ENCODE measurements at places on chromosomes 12 and 14.

DNA sequence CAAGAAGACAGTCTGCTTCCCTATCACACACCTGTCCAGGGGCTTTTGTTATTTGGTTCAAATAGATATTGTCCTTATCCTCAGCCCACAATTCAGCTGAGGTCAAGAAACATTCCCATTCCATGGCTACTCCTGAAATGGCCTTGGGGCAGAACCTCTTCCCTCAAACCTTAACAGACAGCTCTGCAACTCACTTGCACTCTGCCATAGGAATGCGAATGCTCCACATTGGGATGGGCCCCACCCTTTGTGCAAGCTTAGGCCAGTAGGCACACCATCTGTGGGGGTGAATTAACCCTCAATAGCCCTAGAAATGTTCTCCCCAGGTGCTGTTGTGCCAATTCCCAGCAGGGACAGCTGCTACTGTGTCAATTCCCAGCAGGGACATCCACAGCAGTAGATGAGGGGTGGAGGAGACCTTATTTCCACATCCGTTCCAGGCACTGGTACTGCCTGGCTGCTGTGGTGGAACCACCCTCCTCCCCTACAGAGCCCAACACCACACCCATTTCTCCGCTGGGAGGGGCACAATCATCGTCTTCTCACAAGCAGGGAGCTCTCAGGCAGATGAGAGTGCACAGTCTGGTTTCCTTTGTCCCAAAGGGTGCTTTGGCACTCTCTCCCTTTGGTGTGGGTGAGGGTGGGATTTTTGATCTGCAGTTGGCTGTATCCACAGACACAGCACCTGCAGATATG, 42.3 kb upstream of the GLIPR1 start:
- no peak for DNase-seq

DNA sequence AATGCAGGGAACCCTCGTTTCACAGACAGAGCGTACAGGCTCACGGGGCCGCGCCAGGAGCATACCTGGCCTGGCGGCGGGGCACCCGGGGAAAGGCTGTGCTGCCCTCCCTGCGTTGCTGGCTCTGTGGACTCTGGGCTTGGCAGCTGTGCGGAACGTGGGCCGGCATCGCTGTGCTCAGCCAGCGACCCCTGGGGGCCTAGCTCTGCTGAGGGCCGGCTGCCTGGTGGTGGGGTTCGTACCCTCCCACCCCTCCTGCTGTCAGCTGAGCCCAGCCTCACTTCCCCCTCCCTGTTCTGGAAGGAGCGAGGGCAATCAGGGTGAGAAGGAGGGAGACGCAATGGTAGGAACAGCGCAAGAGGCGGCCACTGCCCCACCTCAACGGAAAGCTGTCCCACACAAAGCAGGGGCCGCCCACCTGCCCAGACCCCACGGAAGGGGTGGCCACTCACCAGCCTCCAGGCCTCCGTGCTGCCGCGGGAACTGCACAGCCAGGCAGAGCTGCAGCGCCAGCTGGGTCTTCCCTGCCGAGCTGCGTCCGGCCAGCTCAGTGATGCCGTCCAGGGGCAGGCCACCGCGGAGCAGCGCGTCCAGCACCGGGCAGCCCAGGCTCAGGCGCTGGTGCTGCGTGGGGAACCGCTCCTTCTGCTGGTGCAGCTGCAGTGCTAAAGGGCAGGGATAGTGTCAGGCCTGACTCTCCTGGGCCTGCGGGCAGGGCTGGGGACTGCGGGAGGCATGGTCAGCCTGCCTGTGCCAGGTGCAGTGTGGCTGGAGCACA, 8.5 kb downstream of the XRCC3 start:
- DNase-seq, result no peak

GRCh38 chr12:62192903-62193250, 67.3 kb upstream of the USP15 start:
- no peak for DNase-seq

- no peak for DNase-seq
Measured at GRCh38 chr14:51684760-51685159, 33.0 kb downstream of the FRMD6 start.

GRCh38 chr14:79552778-79553177, 658.5 kb downstream of the DIO2 start:
- no peak for DNase-seq

DNA sequence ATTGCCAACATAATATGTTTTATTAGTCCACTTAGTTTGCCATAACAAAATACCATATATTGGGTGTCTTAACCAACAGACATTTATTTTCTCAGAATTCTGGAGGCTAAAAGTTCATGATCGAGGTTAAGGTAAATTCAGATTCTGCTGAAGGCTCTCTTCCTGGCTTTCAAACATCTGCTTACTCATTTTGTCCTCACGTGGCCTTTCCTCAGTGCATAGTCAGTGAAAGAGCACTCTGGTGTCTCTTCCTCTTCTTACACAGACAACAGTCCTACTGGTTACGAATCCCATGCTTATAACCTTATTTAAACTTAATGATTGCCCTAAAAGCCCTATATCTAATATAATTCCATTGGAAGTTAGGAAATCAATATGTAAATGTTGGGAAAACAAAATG, 479.7 kb downstream of the FSCB start:
- no peak for DNase-seq

DNA sequence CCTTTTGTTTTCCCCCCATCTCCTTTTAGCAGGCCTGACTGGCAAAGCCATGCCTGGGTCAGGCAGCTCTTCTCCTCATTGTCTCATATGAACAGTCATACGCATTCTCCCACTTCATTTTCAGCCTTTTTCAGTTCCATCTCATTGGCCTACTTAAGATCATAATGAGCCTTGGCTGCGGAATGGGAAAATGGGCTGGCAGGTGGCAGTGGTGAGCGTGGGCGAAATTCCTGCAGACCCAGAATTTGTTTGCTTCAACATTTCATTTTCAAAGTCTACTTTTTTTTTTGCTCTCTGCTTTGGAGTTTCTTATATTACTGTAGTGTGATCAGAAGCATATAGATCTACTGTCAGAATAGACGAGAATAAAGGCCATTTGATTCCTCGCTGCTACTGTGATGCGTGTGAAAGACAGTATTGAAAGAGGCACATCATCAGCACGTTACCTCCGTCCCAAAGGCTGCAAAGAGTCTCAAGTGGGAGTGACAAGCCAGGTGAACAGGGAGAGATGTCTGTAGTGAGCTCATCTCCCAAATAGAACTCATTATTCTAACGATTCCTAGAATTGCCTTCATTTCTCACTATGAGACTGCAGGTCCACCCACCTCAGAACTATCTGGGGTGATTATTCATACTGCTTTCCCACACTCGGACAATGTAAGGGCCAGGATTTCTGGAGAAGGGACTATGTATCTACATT, 73.7 kb downstream of the TBK1 start:
- DNase-seq, result no peak

GRCh38 chr14:89032086-89032649, 207.7 kb downstream of the TTC8 start:
- DNase-seq, result no peak

DNA sequence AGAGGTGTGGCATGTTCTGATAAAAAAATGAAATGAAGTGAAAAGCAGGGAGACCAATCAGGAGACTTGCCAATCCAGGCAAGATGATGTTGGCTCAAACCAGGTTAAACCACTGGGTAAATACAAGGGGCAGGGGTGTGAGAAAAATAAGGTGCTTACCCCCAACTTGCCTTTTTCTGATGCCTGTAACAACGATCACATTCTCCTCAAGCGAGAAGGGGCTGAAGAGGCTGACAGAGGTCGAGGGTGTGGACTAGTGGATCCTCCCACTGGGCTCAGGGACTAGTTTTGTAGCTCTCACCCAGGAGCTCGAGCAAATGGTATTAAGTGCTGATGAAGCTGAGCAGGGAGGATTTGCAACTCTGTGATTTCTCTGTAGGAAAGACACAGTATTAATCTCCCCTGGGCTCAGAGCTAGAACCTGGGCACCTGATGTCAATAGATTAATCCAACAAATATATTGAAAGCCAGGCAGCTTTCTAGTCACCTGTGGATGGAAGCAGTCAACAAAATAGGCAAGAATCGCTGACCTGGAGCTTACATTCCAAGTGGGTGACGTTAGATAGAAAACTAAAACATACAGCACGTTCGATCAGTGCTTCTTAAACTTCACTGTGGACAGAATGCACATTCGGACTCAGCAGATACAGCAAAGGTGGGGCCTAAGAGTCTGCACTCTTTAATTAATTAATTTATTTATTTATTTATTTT, 15.2 kb upstream of the EAPP start:
- DNase-seq, result peak; percentile 55

GRCh38 chr12:67647799-67648520, 585 bp upstream of the DYRK2 start:
- no peak for DNase-seq

- no peak for DNase-seq
Measured at GRCh38 chr12:3533703-3534386, 42.8 kb downstream of the PRMT8 start.

- DNase-seq, result no peak
Measured at GRCh38 chr12:67531051-67531450, 117.5 kb upstream of the DYRK2 start.

- DNase-seq, result no peak
Measured at GRCh38 chr12:127260531-127260930, 1006.4 kb upstream of the TMEM132C start.

DNA sequence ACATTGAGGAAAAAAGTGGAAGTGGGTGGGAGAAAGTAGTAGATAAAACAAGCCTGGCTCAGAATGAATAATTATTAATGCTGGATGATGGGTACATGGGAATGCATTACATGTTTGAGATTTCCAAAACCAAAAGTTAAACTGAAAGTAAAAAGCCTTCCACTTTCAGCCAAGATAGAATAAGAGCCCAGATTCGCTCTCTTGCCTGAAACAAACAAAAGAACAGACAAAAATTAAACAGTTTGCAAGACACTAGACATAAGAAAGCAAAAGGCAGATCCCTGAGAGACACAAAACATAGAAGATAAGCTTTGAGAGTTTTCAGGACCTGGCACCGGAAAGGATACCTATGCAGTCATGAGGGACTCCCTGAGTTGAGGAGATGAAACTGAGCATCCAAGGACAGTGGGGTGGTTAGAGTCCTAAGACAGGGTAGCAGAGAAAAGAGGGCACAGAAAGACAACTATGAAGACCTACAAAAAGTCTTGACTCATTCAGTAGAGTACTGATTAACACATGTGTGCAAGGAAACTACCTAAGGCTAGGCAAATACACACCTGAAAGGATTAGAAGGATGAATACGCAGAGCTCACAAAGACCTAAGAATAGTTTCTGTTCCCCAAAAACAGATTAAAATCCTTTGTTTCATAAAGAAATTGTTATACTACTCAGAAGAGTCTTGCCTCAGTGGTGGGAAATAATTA, 54.1 kb downstream of the CEP83 start:
- no peak for DNase-seq

DNA sequence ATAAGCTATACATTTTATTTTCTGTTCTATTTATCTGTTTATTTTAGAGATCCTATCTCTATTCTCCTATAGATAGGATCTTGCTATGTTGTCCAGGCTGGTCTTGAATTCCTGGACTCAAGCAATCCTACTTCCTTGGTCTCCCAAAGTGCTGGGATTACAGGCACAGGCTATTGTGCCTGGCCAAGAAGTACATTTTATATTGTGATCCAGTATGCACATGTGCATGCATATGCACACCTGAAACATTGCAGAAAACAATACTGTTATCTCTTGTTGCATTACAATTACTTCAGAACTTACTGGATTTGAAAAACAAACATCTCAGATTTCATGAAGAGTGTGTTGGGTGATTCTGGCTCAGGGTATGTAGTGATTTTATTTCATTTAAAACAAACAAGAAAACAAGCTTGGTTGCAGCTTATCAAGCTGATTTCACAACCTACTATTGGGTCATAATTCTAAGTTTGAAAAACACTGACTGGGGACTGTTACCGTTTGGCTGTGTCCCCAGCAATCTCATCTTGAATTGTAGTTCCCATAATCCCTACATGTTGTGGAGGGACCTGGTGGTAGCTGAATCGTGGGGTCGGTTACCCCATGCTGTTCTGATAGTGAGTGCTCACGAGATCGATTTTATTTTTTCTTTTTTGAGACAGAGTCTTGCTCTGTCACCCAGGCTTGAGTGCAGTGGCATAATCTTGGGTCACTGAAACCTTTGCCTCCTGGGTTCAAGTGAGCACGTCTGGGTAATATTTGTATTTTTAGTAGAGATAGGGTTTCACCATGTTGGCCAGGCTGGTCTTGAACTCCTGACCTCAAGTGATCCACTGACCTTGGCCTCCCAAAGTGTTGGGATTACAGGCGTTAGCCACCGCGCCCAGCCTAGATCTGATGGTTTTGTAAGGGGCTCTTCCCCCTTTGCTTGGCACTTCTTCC, 31.3 kb downstream of the ERC1 start:
- DNase-seq, result no peak

- no peak for DNase-seq
Measured at GRCh38 chr12:45477526-45477925, 252.0 kb upstream of the ARID2 start.

- no peak for DNase-seq
Measured at GRCh38 chr14:64675312-64675711, 28.9 kb upstream of the PLEKHG3 start.

- DNase-seq, result peak; percentile 34
Measured at GRCh38 chr12:116142936-116143898, 134.3 kb downstream of the MED13L start.

GRCh38 chr14:87067591-87067990, 925.4 kb downstream of the GALC start:
- no peak for DNase-seq

GRCh38 chr12:6534945-6535696, 804 bp downstream of the GAPDH start:
- peak; percentile 86 for DNase-seq

DNA sequence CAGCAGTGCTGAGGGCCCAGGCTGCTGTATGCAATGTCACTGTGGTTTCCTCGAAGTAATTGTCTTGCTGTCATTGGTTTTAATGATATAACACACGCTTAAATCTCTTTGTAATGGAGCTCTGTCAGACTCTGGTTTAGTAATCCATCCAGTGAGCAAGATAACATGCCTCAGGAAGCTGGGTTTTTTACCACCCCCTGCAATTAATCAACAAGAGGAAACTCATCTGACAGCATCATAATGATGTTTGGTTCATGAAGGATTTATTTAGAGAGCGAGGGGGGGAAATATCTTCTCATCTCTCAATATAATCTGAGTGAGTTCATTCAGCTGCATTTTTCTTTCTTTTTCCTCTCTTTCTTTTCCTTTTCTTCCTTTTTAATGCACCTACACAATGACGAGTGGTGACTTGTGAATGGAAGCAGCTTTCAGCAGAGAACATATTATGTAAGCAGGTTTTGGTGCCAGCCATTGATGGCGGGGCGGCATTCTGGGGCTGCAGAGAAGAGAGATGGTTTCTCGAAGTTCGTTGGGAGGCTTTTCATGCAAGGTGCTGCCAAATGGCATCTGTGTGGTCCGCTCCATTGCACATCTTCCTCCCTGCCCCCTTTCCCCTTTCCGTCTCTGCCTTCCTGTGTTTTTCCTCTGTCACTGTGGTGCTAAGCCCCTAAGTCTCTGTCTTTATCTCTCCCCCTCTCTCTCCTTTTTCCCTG, 6.7 kb downstream of the RPH3A start:
- no peak for DNase-seq

GRCh38 chr12:57522887-57523705, 472 bp downstream of the MBD6 start:
- DNase-seq, result peak; percentile 74

- no peak for DNase-seq
Measured at GRCh38 chr12:80190001-80190400, 90.7 kb downstream of the OTOGL start.

GRCh38 chr14:88553886-88554456, 836 bp downstream of the PTPN21 start:
- DNase-seq, result no peak

GRCh38 chr12:1435456-1435855, 158.9 kb downstream of the FBXL14 start:
- no peak for DNase-seq

- no peak for DNase-seq
Measured at GRCh38 chr14:30991408-30991807, 34.0 kb upstream of the AP4S1 start.

GRCh38 chr14:61671082-61671481, 24.2 kb upstream of the HIF1A start:
- DNase-seq, result no peak

Measured in hematopoietic multipotent progenitor cell treated with erythropoietin and hydrocortisone succinate and interleukin-3 and kit ligand, for 17 days (in vitro differentiated cells).